T follicular helper cell (primary cell): ENCODE measurements at places on chromosomes 1 and 21.

DNA sequence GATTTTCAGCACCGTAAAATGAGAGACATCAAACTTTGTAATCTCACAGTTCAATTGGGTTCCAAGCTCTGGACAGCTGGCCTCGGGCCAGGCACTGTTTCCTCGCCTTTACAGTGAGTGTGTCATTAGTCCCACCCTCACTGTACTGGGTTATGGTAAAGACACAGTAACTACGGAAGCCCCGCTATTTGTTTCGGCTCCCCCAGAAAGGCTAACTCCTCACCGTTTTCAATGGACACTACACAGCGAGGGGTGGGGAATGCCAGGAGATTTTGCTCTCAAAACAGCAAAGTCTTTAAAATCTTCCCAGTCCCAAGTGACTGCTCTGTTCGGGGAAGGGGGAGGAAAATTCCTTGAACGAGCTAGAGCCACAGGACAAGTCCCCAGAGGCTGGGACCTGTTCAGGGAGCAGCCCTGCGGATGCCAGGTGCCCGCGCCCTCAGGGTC is 757 bp upstream of the SPSB1 start:
- DNase-seq = no peak

DNA sequence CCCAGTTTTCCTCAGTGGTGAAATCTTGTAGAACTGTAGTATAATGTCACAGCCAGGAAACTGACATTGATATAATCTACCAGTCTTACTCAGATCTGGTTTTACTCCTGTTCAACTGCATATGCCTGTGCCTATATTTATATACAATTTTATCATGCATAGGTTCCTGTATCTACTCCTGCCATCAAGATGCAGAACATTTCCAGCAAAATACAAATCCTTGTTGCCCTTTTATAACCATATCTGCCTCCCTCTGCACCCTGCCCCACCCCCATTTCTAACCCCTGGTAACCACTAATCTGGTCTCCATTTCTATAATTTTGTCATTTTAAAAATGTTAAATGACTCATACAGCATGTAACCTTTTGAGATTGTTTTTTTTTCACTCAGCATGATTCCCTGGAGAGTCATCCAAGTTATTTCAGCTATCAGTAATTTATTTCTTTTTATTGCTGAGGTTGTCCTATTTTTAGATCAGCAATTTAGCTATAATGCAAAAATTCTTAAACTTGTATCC is 8.1 kb downstream of the UTP25 start:
- no peak for DNase-seq

DNA sequence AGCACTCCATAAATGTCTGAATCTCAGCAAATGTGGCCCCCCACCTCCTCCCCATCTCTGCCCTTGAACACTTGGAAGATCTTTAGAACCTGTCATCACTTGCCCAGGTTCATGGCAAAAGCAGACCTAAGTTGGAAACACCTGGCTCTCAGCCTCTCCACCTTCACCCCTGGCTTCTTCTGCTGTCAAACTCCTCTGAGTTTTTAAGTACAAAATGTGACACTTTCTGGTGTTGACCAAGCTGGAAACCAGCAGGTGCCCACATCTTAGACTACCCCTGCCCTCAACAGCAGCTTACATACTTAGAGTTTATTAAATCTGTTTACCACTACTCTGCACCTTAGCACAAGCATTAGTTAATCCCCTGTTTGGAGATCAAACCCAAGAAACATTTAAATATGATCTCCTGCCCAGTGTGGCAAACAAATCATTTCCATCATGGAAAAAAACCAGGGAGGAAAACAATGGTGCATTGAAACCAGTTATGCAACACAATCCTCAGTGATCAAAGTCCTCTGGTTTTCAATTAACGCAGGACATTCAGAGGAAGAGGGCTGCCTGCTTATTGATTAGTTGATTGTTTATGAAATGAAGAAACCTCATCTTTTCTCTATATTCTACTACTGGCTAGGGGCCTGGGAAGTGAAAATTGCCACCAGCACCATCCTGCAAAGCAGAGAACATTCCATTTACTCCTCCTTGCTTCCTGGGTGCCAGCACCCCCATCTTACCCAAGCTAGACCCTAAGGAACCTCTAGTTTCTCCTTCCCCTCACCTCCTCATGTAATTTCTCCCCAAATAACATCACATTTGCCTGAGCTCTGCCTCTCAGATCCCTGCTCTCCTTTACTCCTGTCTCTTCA is 139.4 kb upstream of the RAB4A start:
- no peak for DNase-seq

GRCh38 chr1:67169496-67169895 is 3.2 kb downstream of the IL23R start:
- DNase-seq = no peak

- DNase-seq = no peak
These were observed 5.0 kb downstream of the SLC25A44 start for GRCh38 chr1:156198831-156199349.

DNA sequence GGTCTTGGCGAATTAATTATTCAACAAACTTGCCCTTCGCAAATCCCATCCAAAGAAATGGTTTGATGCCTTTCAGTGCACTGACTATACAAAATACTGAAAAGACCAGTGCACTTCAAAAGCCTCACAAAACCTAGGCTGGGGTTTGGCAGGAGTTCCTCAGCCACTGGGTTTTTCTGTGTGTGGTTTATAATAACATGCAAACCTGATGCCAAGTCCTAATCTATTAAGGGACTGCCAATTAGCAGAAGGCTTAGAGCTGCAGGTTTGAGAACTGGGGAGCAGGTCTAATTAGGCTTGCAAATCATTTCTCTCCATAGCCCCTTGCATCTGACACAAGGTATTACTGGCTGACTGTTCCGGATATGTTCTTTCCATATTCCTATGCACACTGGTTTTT is 27.7 kb downstream of the PLPP3 start:
- no peak for DNase-seq

DNA sequence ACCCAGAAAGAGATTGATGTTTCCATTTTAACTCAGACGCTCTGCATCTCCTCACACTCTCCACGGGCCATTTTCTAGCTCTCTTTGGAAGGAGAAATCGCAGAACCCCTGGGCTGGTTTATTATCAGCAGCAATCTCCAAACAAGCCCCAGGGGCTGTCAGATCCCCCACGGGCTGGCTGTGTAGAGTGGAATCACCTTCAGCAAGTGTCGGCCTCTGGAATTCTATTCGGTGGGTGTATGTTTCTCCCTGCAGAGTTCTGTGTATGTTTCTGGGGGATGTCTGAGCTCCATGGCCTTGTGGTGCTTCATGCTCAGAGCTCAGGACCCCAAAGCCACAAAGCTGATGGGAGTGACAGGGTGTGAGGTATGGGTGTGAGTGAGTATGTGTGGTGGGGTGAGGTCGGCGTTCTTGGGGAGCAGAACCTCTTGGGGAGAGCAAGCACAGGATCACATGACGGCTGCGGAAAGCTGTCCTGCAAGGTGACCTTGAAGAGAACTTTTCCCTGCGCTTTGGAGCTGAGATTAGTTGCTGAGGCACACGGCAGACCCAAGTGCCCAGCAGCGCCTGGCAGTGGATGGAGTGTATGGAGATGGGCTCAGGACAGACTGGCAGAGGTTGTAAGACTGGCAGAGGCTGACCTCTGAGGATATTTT is 489 bp downstream of the ACOT11 start:
- no peak for DNase-seq
